ENCODE measurements at places on chromosomes 2 and 18.

DNA sequence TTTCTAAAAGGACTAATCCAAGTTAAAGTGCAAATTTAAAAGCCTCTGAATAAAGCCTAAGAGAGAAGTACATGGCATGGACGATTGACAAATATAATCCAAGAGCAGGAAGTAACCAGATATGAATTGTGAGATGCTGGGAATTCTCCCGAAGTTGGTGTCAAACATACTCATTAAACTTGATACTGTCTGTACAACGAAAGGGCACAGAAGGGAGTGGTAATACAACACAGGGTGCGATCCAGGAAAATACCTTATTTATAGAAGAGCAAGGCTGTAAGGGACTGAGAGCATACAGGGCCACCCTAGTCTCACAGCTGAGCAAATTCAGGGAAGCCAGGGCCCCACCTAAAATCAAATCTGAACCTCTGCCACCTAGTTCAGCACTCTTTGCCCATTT, 41.6 kb downstream of the SEMA4F start:
- DNase-seq, result no peak

- no peak for DNase-seq
These were observed 13.0 kb upstream of the KLF11 start for GRCh38 chr2:10030311-10030736.

GRCh38 chr18:43648002-43648401, 370.7 kb upstream of the SYT4 start:
- DNase-seq, result no peak

DNA sequence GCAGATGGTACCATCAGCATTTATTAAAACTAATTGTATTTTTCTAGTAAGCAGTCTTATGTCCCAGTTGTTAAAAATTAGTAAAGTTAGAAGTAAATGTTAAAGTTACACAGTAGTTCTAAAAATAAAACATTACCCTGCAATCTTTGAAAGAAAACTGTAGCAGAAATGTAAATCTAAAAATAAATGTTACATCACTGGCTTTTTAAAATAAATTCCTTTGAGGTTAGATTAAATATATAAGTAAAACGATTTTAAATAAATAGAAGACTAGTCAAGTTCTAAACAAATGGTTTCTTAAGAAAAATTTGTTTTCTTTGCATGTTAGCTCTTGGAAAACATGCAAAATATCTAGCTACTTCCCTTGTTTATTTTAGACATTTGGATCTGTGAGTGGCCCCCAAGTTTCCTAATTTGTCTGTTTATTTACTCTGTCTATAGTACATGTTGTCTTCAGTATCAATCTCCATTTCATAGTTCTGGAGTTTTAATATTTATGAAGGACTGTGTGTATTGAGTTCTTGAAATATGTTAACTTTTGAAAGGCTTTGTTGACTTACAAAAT, 58.2 kb downstream of the GLS start:
- no peak for DNase-seq

DNA sequence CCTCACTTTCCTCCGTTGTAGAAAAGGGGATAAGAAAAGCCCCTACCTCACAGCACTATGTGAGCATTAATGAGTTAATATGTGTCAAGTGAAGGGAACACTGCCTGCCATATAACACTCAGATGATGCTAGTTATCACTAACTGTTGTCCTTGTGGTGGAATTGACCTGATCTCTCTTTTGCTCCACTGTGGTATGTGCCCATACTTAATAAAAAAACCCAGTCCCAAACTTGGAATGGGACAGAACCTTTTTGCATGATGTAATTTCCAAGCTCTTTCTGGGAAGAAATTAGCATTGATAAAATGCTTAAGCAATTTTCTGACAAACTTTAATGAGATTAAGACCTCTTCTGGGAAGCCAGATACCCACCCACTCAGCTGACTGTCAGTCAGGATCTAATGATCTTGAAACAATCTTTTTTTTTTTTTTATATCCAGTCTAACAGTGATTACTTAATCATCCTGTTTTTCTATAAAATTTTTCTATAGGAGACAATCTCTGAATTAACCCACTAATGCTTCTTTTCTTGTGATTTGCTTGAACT, 158.7 kb downstream of the ZBTB7C start:
- DNase-seq, result no peak

GRCh38 chr2:31139671-31140070, 1.4 kb upstream of the GALNT14 start:
- DNase-seq, result no peak

- peak; percentile 12 for DNase-seq
These were observed 47.7 kb upstream of the CTDP1 start for GRCh38 chr18:79631761-79632446.

- DNase-seq, result no peak
These were observed 43.9 kb upstream of the RAPH1 start for GRCh38 chr2:203578759-203579643.

GRCh38 chr2:219037783-219038499, 3.4 kb downstream of the CFAP65 start:
- DNase-seq, result no peak

DNA sequence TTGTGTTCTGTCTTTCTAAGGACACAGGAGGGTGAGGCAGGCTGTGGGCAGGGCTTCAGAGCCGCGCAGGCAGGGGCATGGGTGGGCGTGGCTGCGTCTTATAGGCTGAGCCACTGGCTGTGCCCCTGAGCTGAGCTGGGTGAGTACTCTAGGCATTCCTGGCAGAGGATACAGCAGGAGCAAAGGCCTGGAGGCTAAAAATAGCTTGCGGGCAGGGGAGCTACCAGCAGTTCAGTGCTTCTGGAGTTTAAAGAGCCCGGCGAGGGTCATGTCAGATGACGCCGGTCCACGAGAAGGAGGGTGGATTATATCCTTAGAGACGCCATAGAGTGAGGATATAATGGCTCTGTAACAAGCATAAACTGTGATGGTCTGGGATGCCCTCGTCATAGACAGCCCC, 31.5 kb upstream of the PDIA6 start:
- no peak for DNase-seq

GRCh38 chr2:123303731-123304130, 721.4 kb upstream of the CNTNAP5 start:
- no peak for DNase-seq

GRCh38 chr2:167212014-167212648, 323.9 kb downstream of the XIRP2 start:
- peak; percentile 21 for DNase-seq

- DNase-seq, result no peak
These were observed 23.3 kb upstream of the IL18RAP start for GRCh38 chr2:102399499-102400141.

- DNase-seq, result peak; percentile 63
These were observed 246.3 kb downstream of the TNS1 start for GRCh38 chr2:217756375-217757107.

DNA sequence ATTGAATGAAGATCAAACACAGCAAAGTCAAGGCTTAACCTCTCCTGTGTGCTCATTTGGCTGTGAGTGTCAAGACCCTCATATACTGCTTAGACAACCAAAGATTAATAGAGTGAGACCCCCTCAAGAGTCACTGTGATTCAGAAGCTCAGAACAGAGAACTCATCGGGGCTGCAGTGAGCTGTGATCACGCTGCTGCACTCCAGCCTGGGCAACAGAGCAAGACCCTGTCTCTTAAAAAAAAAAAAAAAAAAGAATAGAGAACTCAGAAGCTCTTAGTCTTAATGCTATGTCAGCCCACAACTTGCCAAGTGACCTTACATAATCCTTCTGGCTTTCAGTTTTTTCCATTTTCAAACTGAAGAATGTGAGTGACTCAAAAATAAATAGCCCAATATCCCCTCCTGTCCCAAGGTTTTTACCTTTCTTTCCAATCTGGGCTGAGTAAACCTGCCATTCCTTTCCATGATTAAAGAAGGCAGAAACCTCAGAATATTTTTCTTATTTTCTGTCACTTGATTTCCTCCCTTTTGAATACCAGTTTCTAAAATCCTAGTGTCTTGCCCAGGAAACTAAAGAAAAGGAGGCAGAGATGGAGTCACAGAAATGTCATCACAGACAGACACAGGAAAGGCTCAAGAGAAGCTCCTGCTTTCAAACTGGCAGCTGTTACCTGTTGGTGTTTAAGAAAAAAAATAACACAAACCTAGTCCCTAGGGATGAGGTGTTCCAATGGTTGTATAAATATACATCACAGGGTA, 102.4 kb downstream of the CACNB4 start:
- no peak for DNase-seq

GRCh38 chr2:202577250-202578183, 57.3 kb upstream of the FAM117B start:
- DNase-seq, result no peak

- DNase-seq, result no peak
These were observed 305.4 kb upstream of the RAB6C start for GRCh38 chr2:129673847-129674711.

DNA sequence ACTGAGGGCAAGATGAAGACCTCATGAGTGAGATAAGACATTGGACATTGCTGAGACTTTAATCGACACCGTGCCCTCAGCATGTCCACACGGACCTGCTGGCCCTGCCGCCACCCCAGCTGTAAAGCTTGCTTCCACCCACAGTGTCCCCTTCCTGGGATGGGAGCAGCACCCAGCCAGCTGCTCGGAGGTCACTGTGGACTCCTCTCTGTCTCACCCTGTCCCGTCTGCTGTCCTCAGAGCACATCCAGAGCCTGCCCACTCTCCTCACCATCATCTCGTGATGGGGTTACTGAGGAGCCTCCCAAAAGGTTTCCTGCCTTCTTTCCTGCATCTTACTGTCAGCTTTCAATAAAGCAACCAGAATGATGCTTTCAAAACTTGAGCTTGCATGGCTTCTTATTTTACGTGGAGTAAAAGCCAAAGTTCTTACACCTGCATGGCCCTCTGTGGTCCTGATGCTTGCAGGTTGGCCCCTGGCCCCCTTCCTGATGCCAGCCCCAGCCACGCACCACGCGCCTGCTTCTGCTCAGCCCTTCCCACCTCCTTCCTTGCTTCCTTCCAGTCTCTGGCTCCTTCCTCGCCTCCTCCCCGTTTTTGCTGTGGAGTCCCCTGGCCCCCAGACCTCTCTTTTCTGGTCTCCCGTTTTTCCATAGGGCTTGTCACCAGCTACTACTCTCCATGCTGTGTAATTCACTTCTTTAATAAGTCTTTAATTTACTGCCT, 67.0 kb downstream of the DGKD start:
- no peak for DNase-seq

DNA sequence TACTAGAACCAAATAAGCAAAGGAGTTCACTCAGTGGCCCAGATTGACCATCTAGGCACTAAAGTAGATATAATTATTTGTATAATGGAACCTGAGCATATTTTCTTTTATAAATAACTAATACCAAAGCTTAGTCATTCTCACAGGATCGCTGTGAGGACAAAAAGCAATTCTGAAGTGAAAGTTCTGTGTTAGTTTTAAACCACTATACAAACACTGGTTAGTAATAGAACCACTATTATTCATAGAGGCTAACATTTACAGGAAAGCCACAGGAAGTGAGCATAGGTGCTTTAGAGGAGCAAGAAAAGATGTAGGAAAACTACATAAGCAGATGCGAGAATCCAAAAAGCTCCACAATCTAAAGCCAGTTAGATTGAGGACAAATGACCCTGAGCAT, 364.7 kb downstream of the XIRP2 start:
- DNase-seq, result no peak

GRCh38 chr2:112682101-112682500, 36.4 kb downstream of the SLC20A1 start:
- DNase-seq, result no peak

- DNase-seq, result no peak
These were observed 112.0 kb upstream of the STPG4 start for GRCh38 chr2:47266939-47267710.

- no peak for DNase-seq
These were observed 33.6 kb downstream of the PLCL1 start for GRCh38 chr2:197838036-197838435.

DNA sequence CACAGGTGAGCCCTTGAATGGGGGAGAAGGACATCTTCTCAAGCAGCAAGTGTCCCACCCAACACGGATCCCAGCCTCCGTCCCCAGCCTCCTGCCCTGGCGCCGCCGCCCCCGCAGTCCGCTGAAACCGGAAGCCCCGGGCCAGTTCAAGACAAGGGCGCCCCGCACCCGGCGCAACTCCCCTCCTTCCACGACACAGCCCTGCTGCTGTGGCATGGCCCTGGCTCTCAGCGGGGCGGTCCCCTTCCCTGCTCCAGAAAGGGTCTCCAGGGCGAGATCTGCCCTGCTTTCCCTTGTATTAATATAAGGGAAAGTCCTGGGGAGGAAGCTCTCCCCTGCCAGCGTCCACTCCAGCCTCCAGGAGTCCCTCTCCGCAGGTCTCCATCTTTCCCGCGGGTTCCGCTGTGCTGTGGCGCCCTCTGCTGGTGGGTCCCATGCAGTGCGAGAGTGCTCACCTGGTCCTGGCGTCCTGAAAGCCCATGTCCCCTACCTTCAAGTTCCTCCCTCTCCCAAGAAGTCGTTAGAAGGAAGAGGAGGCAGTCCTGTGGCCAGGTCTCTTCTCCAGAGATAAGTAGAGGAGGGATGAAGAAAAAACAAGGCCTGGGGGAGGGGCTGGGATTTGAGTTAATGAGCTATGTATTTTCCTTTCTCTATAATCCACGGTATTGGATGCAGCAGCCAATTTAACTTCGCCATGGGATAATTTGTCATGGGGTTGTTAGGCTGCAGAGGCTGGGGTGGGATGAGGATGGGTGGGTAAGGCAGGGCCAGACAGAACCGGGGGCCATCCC, 176.0 kb downstream of the SMAD2 start:
- DNase-seq, result no peak

DNA sequence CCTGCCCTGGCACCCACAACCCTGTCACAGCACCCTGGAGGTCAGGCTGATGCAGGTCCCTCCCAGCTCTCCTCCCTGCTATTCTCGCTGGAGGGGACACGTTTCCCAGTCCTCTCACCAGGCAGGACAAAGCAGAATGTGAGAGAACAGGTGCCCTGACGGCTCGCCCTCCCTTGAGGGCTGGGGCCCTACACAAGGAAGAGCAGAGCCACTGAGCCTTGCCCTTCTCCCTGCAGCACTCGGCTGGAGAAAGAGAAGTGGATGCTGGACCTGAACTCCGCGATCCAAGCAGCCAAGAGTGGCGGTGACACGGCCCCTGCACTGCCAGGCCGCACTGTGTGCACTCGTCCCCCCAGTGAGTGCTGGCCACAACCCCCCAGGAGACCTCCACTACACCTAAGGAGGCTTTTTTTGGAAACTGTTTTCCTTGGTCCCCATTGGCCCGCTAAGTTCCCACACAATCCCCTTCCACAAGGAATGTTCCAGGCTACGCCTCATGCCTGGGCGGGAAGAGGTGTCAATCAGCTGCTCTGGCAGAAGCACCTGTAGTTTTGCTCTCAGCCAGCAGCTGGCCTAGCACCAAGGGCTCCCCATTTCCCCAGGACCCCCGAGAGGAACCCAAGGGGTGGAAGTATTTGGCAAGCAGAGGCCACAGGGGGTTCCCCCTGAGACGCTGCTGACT, 17.4 kb downstream of the STK25 start:
- no peak for DNase-seq
